ENCODE measurements at places on chromosomes 5 and 9. TPM values are rescaled to one million over a fixed set of nuclear protein-coding genes. Genes with fewer than 3 reads are reported as not detected.

GRCh38 chr5:174411479-174411819 lies 312.9 kb upstream of the MSX2 start:
- no peak for DNase-seq

DNA sequence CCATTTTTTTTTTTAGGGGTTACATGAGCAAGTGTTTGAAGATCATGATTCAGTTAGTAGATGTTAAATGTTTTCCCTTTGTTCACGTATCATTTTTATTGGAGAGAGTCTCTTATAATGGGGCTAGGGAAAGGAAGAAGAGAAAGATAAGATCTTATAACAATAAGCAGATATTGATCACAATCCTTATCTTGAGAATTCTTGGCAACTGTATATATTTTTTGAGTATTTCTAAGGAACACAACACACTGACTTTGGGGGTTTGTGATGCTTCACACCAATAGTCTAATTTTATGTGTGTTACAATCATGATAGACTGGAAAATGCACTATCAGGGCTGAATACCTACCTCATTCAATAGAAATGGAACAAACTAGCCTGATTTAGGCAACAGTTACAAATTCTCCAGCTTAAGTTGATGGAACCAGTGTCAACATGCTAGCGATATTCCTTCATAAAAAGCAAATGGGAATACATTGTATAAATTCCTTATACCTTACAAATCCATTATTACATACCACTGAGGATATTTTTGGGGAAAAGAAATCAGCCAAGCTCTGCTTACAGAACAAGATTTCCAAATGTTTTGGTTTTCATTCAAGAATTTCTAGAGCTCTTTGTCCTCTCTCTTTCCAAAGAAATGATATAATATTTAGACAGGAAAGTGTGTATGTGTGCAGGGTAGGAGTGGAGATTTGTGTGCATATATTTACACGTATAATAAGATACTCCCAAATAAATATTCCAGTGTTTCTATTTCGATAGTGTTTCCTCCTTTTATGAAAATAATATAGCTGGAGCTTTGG lies 41.5 kb downstream of the SVEP1 start:
- no peak for DNase-seq

The FUT7 gene
- not detected for total RNA-seq

The SPINK4 gene
- total RNA-seq = not detected

DNA sequence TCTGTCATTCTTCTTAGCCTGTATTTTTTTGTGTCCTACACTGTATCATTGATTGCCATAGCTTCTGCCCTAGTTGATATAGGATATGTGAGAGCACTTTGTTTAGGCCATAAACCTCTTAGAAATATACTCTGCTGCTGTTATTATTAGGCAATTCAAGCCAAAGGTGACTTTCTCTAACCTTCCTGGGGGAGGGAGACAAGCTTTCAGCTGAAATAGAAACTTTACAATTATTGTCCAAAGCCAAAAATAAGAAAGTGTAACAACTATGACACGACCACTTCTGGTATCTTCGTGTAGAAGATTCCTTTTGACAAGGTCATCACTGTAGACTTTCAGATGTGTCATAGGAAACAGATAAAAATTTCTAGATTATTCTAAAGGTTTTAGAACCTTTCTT lies 12.2 kb upstream of the CSNK1A1 start:
- no peak for DNase-seq

DNA sequence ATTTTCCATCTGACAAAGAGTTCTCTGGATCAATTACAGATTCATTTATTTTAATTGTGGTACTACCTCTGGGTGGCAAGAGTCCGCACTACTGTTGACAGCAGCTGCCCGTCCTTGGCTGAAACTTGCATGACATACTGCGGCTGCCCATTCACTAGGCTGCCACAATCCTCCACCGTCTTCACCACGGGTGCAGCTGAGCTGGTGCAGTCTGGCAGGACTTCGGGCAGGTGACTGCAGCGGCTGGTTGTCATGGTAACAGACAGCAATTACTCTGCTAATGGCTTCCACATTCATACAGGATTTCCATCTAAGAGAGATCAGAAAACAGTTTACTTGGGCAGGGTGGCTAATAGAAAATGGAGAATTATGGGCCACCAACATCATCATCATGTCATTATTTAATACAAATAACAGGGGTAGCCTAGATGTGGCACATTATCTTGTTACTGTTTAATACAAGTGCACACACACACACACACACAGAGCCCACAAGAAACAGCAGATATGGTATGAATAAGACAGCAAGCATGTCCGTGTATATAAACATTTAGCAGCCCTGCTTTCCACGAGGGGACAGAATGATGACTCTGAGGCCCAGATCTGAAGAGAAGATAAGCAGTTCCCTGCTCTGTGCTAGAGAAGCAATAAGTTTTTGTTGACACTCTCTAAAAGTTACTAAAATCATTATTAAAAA lies 112.3 kb downstream of the MARCHF3 start:
- DNase-seq = no peak

- DNase-seq = no peak
Observed at GRCh38 chr9:4126184-4126865, 173.5 kb downstream of the GLIS3 start.

The TLR4 gene
- 24.1 TPM for total RNA-seq

GRCh38 chr9:19149230-19149629 lies 21.9 kb upstream of the PLIN2 start:
- no peak for DNase-seq

DNA sequence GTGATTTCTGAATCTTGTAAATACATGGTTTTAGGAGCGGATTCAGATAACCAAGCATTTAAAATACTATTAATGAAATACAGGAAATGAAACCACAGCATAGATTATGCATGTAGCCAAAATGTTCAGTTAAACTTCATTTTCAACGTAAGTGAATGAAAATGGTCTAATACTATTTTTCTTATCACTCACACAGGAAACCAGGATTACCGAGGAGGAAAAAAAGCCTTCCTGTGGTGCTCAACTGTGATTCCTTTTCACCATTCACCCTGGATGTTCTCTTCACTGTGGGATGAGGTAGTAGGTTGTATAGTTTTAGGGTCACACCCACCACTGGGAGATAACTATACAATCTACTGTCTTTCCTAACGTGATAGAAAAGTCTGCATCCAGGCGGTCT lies 83.4 kb upstream of the ZNF169 start:
- DNase-seq = no peak

DNA sequence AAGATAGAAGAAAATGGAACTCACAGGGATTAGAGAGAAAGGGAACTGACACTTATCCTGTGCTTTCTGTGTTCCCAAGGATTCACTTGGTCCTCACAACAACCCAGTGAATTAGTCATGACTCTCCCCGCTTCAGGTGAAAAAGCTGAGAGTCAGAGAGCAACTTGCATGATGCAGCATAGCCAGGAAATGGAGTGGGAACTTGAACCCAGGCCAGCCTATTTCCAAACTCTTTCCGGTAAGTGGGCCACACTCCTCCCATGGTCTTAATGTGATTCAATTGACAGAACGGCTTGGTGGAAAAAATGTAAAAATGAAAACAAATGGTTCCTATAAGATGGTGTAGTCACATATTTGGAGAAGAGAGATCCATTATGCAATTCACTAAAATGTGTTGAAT lies 45.9 kb upstream of the CEMIP2 start:
- no peak for DNase-seq

The LRRC19 gene
- 0.11 TPM for total RNA-seq

GRCh38 chr9:108746864-108747263 lies 108.9 kb downstream of the ACTL7B start:
- no peak for DNase-seq

GRCh38 chr5:103458497-103459040 lies 104.0 kb downstream of the NUDT12 start:
- no peak for DNase-seq

The GDA gene
- total RNA-seq = 5.4 TPM

The SELENOP gene
- 433 TPM for total RNA-seq

The CDC25C gene
- 6.1 TPM for total RNA-seq

The ZNF879 gene
- total RNA-seq = 11.9 TPM

DNA sequence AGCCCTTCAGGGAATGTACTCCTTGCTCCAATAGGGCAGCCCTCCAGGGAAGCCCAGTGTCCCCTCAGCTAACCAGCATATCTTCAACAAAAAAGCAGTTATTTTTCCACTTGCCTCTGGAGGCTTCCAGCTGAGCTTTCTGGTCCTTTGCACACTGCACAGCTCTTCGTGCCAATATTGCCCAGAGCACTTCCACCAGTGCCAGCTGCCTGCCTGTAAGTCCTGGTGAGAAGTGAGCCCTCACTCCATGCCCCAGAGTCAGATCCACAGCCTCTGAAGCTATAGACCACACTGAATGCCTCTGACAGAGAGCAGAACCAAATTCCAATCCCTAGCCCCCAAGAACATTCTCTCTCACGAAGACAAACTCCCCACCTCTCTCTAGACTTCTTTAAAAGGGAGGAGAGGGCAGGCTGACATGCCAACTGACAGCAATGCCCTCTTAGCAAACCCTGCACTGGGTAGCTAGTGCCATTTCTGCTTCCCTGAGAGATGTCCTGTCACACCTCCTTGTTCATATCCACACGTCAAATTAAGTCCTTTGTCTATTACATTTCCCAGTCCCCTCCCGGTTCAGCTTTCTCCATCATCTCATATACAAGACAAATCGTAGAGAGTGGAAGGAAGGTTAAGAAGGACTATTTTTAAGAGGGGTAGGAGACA lies 12.7 kb upstream of the HEXB start:
- DNase-seq = no peak

DNA sequence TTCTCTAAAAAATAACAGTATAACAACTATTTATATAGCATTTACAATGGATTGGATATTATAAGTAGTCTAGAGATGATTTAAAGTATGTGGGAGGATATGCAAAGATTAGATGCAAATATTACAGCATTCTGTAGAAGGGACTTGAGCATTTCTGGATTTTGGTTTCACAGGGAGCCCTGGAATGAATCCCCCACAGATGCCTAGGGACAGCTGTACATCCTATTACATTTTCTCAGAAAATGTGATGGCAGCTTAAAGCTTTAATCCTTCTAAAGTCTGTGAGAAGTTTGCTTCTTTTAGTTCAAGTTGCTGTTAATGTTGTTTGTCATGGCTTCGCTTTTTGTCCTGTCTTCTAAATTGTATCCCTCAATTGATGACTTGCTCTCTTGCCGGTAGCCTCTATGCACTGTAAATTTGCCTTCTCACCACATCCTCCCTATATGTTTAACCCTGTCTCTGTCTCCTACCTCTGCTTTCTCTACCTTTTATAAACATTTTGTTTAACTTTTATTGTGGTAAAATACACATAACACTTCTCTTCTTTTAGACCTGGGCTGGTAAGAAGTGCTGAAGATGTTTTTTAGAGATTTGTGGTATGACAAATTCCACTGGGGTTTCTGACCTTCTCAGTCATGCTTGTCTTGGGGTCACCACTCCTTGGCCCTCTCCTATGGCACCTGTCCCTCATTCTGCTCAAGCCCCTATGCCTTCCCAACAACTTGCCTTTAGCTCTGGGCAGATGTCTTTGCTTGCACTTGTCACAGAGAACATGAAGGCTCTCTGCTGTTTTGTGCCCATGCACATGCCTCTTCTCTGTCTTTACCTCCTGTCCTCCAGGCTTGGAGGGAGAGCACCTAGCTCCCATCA lies 37.9 kb downstream of the LNPEP start:
- no peak for DNase-seq

GRCh38 chr9:83714329-83714728 lies 6.6 kb upstream of the UBQLN1 start:
- DNase-seq = no peak

DNA sequence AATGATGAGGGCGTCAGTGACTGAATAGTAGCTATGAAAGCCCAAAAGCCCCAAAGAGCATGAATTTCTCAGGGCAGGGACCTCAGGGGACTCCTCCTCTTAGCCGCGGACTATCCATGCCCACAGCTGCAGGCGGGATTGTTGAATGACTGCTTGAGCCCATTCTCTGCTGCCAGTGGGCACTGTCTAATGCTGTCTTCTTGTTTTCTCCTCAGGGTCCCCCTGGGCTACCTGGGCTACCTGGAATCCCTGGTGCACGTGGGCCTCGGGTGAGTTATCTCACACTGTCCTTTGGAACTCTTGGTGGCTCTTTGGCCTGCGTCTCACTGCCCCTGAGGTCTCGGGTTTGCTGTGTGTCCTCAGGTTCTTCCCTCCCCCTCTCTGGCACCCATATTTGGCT lies 22.7 kb downstream of the COL27A1 start:
- no peak for DNase-seq

- DNase-seq = no peak
Observed at GRCh38 chr9:123322273-123323195, 33.5 kb upstream of the CRB2 start.

The PCDHA13 gene
- 0.74 TPM for total RNA-seq

DNA sequence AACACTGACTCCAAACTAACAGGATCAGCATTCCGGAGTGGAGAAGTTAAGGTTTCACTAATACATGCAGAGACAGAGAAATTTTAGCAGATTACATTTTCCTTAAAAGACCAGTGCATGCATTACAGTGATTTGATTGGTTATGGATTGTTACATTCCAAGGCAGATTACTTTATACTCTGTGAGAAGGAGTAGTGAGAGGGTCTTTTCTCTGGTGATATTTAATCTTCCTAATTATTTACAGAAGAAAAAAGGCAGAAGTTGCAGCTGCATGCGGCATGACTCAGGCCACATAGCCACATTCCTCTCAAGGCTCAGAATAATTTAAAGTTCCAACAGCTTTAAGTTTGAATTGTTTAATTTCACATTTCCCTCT lies 53.0 kb upstream of the PDZD2 start:
- DNase-seq = no peak

DNA sequence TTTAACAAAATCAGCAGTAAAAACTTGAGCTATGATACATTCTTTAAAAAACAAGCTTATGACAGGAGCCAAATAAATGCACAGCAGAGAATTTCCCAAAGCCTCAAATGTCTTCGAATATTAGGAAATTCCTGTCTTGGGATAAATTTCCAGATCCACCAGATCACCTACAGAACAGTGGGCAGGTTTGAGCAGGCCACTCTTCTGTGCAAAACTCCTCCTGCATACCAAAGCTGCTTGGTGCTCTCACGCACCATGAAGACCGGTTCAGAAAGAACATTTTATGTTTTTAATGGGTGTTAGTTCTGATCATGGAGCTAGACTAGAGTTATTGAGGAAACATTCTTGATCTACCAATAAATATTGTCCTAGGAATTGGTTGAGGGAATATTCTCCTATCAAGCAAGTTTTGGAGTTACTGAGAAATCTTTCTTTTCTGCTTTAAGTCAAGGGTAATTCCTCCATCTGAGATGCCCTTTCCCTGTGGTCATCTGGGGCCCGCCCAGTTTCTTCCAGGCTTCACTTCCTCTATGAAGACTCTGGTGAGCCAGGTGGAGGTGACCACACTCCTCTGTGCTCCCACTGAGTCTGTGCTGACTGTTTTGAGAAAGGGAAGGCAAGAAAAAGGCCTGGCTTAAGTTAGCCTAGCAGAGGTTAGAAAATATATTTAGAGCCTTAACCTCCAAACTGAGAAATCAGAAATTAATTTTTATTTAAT lies 17.9 kb downstream of the TNFSF15 start:
- DNase-seq = no peak

The MPDZ gene
- 96.8 TPM for total RNA-seq

- DNase-seq = no peak
Observed at GRCh38 chr9:126440940-126441339, 114.3 kb downstream of the MVB12B start.

- no peak for DNase-seq
Observed at GRCh38 chr5:157842787-157843186, 16.2 kb downstream of the CLINT1 start.
